ENCODE measurements at places on chromosomes 13 and 19.

DNA sequence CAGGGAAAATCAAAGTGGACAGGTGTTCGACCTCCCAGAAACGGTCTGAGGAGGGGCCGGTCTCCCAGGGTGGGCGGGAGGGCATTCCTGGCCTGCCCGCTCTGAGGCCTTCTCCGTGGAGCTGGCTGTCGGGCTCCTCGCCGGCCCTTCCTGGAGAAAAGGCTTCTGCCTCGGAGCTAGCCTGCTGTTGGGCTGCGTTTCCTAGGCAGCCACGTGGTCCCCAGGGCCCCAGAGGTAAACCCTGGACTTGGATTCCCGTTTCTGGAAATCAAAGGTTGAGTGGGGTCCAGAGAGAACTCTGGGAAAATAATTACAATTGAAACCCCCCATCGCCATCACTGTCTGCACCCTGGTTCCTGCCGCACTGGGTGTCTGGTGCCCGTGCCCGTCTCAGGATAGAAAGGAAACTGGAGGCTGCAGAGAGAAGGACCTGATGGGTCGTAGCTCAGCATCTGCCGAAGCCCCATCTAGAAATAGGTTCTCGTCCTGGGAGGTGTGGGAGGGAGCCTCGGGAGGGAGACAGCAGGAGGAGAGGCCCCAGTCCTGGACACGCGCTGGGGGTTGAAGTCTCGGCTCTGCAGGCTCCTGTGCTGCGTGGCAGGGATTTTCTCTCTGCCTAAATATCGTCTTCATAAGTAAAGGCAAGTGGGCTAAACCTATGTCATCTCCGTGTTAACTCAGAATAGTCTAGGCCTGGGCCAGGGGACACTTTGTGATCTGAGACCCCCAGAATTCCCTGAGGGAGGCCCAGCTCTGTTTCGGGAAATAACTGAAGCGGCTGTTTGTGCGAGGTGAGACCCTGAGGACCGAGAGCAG, 7.7 kb upstream of the PROZ start:
- DNase-seq: no peak

GRCh38 chr13:86409466-86410241, 610.4 kb upstream of the SLITRK6 start:
- DNase-seq: no peak

GRCh38 chr19:45881909-45882528, 3.9 kb downstream of the IRF2BP1 start:
- DNase-seq: no peak

DNA sequence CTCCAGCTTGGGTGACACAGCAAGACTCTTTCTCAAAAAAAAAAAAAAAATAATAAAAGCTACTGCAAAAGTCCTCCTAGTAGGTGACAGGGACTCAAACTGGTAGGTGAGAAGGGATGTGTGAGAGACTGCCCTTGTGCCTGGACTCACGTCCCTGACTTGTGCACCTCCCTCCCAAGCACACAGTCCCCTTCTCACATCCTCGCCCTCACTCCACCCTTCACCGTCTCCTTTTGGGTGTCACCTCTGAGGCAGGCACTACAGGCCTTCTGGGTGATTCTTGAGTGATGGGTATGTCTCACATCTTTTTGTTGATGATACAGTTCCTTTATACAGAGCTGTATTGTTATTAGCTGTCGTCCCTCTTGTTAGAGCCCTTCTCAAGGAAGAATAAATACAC, 170.5 kb downstream of the TM9SF2 start:
- DNase-seq: no peak

GRCh38 chr13:40974460-40975407, 44.4 kb downstream of the ELF1 start:
- peak; percentile 65 for DNase-seq

- DNase-seq: no peak
Observed at GRCh38 chr13:112910016-112910415, 59.0 kb upstream of the MCF2L start.

GRCh38 chr13:83311886-83312577, 570.2 kb downstream of the SLITRK1 start:
- no peak for DNase-seq

DNA sequence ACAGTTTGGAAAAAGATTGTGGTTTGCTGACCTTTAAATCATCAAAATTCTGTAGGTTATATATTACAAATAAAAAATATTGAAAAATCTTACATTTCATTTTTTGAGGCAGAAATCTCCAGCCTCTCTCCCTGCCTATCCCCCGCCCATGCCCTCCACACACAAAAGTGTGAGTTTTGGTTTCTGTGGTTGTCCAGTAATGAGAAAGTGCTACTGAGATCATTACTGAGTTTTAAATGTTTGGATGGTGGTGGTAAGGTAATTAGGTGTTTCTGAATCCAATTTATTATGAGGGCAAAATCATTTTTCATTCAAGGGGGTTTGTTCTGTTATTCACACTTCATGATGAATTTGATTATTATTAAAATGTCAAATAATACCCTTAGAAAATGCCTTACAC, 448.0 kb upstream of the SLC10A2 start:
- no peak for DNase-seq

GRCh38 chr13:56888455-56888854, 252.3 kb upstream of the PRR20A start:
- DNase-seq: no peak

DNA sequence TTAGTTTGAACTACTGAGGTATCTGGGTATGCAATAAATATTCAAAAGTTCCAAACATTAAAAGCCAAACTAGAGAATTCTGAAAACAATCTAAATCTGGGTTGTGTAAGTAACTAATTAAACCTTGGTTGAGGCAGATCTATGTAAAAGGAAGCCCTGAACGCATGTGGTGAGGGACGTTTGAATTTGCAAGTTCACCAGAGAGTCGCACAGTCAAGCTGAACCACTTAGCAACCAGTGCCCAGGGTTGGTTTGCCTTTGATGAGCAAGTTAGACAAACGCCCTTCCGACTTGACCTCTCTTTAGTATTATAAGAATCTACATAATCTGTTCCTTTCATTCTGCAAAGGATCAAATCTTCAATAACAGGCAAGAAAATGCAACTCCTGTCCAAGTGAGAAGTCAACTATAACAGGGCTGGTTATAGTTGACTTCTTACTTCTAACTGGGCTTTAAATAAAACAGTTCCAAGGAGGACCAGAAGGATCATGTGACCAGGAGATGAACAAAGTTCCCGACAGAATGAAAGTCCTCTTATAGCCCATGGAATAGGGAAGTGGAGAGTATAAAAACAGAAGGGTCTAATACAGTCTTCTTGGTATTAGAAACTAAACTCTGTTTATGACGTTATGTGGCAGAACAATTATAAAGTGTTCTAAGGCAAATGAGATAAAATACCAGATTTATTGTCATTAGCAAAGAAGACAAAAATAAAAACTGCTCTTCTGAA, 40.6 kb downstream of the PHF11 start:
- DNase-seq: no peak

DNA sequence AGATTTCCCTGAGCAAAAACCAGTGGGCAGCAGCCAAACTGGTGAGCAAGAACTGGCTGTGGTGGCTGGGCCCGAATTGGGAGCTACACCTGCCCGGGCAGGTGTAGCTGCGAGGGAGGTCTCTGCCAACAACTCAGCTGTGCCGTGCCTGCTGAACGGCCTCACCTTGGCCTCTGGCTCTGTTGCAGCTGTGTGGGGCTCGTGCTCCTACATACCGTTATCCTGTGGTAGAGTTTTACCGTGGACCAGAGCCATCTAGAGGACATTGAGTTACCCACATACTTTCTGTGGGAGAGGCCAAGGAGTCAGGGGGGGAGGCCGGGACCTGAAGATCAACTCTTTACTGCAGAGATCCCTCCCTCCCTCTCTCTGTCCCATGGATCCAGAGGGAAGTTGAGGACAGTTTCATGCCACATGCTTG, 113.2 kb downstream of the TM9SF2 start:
- no peak for DNase-seq

GRCh38 chr13:43309311-43309710, 285.9 kb downstream of the DNAJC15 start:
- no peak for DNase-seq

DNA sequence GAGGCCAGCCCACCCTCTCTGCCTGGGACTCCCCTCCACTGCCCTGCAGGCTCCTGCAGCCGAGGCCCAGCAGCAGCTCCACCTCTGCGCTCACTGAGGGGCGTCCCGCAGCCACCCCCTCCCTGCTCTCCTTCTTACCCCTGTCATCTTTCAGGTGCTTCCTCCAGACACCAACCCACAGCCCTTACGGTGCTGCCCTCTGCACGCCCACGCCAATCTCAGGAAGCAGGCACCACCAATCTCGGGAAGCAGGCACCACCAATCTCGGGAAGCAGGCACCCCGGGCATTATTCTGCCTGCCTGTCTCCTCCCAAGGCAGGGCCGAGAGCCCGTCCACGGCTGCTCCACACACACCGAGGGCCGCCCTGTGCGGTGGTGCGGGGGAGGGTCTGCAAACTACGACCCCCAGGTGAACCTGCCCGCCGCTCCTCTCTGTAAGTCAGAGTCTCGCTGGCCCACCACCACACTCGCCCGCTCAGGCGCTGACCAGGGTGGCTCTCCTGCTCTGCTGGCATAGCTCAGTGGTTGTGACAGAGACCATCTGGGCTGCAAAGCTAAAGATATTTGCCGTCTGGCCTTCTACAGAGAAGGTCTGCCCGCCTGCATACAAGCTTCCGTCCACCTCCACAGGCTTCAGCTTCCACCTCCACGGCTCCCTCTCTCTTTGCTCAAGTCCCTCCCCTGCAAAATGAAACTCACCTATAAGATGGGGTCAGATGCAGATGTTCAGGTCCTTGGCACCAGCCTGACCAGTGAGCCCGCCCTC, 2.9 kb downstream of the LSM7 start:
- DNase-seq: no peak

GRCh38 chr19:55673889-55674288, 1.1 kb upstream of the EPN1 start:
- DNase-seq: no peak

DNA sequence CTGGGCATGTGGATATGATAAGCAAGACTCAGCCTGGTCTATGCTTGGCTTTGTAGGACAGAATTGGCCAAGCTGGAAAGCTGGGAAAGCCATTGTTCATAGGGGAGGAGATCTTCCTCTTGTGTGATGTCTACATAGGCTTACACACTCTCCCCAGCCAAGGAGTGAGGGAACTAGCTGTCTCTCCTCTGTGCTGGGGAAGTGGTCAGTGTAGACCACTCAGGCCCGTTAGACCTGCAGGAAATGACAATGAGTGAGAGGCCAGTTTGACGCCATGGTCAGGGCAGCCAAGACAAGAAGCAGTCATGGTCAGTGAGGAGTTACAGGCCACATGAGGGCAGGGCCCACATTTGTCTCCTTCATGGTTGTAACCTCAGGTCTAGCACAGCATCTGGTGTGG, 159.1 kb upstream of the KL start:
- DNase-seq: no peak

- DNase-seq: peak; percentile 47
Observed at GRCh38 chr13:24997367-24997967, 98.5 kb upstream of the PABPC3 start.

DNA sequence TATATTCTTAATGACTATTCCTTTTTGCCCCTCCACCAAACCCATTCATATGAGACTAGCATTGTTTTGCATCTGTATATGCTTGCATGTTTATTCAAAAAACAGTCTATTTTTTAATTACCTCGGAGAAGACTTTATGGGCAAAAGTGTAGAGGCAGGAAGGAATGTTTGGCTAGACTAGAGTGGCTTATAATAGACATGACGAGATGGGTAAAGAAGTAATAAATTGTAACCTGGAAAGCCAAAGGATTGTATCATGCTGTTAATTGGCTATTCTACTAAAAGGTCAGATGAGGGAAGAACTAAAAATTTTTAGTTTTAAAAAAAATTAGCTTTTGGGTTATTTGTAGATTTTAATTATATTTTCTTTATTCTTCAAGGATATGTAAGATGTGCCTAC, 91.1 kb downstream of the FNDC3A start:
- no peak for DNase-seq

DNA sequence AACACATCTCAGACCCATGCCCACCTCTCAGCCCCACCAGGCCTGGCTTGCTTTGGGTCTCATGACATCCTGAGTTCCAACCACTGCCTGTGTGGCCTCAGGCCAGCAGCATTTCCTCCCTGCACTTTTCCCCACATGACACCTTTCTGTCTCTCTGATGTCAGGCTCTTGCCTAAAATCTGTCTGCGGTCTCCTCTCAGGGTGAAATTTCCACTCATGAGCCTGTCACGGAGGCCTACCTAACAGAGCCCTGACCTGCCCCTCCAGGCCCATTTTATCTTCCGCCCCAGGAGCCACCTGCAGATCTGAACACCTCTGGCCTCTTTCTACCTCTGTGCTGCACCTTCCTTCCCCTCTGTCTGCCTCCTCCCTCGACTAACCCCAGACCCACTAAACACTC, 93.5 kb downstream of the ZDHHC20 start:
- DNase-seq: no peak

- no peak for DNase-seq
Observed at GRCh38 chr19:48296963-48297734, 27.3 kb downstream of the ZNF114 start.

DNA sequence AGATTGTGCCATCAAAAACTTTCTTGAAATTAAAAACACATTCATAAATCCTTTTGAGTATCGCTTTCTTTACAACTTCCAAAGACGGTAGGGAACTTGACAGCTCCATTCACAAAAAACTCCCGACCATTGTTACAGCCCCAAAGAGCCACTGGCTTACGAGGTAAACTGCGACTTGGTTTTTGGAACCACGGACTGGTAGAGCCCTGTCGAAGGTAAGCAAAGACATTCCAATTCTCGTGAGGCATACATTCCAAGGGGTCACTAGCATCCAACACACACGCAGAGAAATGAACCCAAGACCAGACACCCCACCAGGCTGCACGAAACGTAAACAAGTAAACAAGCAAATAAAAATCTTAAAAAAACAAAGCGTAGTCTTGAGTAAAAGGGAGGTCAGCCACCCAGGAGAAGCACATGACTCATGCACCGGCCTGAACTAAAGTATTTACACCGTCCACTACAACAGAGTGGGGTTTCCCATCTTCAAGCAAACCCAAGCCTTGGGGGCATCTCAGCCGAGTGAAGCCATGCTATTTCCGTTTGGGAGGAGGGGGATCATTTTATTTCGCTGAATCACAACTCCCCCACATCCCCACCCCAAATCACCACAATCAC, 1.4 kb downstream of the BRD4 start:
- DNase-seq: no peak

GRCh38 chr19:6060600-6061375, 49.5 kb downstream of the RFX2 start:
- peak; percentile 46 for DNase-seq

DNA sequence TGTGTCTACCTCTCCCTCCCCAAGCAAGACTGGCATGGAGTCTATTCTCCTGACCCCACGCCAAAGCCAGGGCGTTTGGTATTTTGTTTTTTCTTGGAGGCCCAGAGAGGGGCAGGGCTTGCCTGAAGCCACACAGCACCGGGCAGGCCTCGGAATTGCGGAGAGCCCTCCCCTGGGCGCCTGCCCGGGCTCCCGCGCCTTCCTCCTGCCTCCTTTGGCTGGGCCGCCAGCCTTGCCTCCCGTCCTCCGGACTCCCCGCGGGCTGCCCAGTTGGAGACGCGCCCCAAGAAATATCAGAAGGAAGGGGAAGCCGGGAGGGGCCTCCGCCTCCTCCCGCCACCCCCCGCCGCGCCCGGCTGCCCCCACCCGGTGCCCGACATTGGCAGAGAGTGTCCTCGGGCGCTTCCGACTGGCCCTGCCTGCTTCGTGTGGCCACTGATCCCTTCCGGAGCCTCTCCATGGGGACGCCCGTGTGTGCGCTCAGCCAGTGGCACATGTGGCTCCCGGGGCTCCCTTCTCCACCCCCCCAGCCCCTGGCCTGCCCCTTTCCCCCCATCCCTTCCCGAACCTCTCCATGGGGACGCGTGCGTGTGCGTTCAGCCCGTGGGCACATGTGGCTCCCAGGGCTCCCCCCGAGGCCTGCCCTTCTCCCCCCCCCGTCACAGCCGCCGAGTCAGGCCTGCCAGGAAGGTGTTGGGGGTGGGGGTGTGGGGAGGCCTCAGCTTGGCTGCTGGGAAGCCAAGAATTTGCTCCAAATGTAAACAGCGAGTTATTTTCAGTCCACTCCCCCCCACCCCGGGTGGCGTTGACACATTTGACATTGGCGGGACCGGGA, 37.3 kb downstream of the NFIC start:
- no peak for DNase-seq

Data from activated CD4-positive, alpha-beta T cell treated with anti-CD3 and anti-CD28 coated beads, Interleukin-2, Interleukin-4, amounts not matched to agents 100 ng/mL and 50 ng/mL, durations not matched to agents 16 hours and 8 hours (primary cell).